Motor neuron (in vitro differentiated cells): ENCODE measurements at places on chromosomes 3 and 15. TPM values are rescaled to one million over a fixed set of nuclear protein-coding genes. Genes with fewer than 3 reads are reported as not detected.

GRCh38 chr3:66428733-66429132, 72.1 kb downstream of the LRIG1 start:
- ATAC-seq = peak; percentile 98

DNA sequence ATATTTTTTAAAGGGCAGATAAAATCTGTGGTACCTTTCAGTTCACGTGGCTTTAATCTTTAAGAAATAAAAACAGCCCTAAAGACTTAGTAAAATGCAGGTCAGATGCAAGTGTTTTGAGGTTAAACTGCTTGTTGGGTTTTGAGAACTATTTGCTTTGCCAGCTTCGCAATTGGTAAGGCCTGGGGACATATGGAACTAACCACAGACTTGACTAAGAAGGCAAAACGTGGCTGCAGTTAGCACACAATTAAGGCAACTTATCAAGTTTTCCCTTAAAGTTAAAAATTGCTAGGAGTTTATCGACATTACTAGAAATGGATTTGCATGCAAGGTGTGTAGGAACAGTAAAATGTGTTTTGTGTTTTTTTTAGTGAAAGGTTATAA, 206.9 kb downstream of the ZNF385D start:
- no peak for ATAC-seq

DNA sequence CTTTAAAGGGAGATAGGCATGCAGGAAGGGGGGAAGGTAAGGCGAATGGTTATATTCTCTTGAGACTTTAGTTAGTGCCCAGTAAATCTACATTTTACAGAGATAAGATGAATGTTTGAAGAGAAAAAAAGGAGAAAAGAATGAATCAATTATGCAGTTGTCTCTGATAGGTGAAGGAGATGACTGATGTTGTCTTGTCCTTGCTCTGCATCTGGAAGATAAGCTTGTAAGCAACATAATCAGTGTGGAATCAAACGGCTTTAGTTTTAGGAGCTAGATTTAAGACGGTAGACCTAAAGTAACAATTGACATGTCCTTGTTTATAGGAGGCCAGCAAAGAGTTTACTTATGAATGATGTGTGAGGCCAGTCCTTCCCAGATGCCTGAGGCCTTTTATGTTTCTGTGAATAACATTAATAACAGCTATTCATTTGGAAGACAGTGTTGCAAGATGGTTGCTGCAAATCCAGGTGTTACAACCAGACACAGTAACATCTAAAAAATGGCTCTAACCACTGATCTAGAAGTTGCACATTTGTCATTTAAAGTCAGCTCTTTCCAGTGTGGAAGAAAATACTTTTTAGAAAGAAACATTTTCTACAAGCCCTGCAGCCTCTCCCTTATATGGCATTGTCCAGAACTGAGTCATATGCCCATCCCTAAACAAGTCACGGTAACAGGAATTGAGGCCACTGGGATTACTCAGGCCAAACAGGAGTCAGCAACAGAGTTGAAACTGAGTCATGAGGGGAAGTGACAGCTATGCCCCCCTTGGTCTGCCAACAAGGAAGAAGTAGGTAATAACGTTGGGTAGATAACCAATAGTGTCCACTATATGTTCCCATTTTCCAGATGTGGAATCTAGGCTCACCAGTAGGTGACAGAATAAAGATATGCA, 77.5 kb upstream of the FBN1 start:
- ATAC-seq = peak; percentile 90

- ATAC-seq = no peak
Observed at GRCh38 chr3:160685144-160685766, 8.3 kb downstream of the ARL14 start.

- peak; percentile 64 for ATAC-seq
Observed at GRCh38 chr3:191329654-191330529, at the start of gene UTS2B. TSS of gene UTS2B (minus strand) at chr3:191330526. CDS start at chr3:191282189, 48,337 bp downstream.

DNA sequence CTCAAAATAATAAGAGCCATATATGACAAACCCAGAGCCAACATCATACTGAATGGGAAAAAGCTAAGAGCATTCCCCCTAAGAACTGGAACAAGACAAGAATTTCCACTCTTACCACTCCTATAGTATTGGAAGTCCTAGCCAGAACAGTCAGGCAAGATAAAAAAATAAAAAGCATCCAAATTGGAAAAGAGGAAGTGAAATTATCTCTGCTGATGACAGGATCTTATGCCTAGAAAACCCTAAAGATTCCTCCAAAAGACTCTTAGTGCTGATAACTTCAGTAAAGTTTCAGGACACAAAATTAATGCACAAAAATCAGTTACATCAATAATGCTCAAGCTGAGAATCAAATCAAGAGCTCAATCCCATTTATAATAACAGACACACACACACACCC, 45.9 kb upstream of the SLC2A2 start:
- no peak for ATAC-seq

- no peak for ATAC-seq
Observed at GRCh38 chr3:101896083-101896757, 46.9 kb downstream of the NFKBIZ start.

- peak; percentile 81 for ATAC-seq
Observed at GRCh38 chr15:78077053-78077870, at the start of gene TBC1D2B. TSS of gene TBC1D2B (minus strand) at chr15:78077711. CDS start at chr15:78077652, 59 bp downstream.

DNA sequence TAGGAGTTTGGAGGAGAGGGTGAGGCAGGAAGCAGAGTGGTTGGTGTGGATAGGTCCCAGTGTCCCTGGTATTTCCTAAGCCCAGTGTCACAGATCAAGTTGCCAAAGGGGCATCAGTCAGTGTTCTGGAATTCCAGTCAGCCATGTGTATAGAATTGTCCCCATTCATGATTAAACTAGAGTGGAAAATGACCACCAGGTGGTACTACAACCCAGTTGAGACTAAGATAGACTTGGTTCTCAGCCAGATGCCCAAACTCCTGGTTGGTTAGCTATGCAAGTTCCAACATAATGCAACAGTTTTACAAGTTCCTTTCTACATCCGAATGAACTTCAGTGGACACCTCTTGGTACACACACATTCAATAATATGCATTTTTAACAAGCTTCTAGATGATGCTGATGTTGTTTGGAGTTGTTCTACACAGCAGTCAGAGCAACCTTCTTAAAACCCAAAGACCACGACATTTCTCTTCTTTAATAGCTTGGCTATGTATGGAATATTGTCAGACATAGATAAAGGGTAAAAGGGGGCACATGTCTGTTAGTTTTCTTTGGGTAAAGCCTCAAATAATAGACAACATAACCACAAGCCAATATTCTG, 8.4 kb upstream of the ATR start:
- no peak for ATAC-seq

GRCh38 chr3:8416965-8417364, 84.7 kb upstream of the LMCD1 start:
- ATAC-seq = no peak

DNA sequence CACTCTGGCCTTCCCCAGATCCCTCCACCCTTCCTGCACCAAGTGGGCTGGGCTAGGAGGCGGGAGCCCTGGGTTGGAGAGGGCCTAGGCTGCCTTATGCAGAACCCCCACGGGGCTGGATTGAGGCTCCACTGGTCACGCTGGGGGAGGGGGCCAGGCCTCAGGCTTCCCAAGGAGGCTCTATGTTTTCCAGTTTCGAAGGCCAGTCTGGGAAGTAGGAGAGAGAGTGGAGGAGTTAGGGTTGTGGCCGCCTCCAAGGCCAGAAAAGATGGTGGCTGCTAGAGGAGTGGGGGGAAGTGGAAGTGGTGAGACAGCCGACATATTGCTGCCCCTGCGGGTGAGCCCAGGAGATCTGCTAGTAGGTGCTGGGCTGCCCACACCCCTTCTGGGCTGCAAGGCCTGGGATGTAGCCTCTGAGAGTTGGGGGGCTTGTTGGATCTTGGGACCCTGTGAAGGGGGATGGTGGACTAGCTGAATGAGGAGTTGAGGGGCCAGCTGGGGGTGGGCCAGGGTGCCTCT, 1.2 kb downstream of the GNAI2 start:
- ATAC-seq = no peak

DNA sequence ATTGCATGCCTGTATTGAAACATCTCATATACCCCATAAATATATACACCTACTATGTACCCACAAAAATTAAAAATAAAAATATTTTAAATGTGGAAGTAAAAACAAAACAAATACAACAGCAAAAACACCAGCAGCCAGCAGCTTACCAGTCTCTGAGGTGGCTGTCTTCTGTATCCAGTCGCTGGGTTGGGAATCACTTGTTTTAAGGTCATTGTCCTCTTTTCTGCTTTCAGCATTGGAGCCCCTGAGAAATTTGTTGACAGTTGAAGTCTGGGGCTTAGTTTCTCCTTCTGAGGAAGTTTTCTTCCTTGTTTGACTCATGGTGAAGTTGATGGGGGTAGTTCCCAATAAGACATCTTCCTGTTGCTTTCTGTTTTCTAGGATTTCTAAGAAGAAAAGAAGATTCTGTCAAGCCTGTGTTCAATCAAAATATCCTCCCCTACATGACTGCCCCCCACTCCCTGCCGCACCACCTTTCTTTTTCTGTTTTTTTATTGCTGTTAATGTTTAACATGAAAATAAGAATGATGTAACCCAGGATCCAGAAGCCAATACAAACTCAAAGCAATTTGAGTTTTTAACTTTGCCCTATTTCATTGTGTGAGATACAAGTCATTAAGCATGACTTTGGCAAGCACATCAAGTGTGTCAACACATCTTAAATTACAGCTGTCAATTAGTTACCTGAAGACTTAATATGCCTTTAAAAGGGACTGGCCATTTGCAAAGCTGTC, at the start of gene LRRC31:
Gene LRRC31 (minus strand): TSS at position 452 of the 737 bp plus-strand sequence. CDS start 128 bp downstream, at position 324.
- no peak for ATAC-seq

- no peak for ATAC-seq
Observed at GRCh38 chr3:49699281-49699979, 10.1 kb downstream of the RNF123 start.

GRCh38 chr15:101042320-101042719, 123.2 kb downstream of the LRRK1 start:
- ATAC-seq = no peak

DNA sequence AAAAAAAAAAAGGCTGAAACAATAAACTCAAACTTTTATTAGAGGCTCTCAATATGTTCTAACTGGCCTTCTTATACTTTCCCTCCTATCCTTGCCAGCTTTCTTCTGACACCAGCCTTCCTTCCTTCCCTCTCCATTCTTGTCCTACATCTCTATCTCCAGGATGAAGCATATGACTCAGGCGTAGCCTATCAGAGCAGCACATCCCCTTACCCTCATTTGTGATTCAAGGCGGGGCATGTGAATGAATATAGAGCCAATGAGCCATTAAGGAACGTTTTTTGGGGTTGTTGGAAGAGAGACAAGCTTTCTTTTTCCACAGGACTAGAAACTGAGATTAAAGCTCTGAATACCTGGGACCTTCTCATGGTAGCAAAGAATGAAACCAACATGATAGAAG, 25.1 kb upstream of the KCNMB3 start:
- ATAC-seq = no peak

DNA sequence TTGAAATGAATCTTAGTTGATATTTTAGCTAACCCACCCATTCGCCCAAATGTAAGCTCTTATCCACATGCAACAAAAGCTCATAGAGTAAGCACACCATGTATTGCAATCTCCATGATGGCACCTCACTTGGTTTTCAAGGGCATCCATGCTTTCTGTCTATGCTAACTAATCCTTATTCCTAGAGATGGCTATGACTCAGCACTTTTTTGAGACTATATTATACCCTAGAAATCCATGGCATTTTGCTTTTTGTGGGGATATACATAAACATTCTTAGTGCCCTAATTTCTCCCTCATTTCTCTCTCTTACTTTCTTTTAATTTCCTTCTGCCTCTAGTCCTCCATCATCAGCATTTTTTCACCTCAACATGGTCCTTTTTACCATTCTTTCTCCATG, 168.5 kb upstream of the STT3B start:
- no peak for ATAC-seq

DNA sequence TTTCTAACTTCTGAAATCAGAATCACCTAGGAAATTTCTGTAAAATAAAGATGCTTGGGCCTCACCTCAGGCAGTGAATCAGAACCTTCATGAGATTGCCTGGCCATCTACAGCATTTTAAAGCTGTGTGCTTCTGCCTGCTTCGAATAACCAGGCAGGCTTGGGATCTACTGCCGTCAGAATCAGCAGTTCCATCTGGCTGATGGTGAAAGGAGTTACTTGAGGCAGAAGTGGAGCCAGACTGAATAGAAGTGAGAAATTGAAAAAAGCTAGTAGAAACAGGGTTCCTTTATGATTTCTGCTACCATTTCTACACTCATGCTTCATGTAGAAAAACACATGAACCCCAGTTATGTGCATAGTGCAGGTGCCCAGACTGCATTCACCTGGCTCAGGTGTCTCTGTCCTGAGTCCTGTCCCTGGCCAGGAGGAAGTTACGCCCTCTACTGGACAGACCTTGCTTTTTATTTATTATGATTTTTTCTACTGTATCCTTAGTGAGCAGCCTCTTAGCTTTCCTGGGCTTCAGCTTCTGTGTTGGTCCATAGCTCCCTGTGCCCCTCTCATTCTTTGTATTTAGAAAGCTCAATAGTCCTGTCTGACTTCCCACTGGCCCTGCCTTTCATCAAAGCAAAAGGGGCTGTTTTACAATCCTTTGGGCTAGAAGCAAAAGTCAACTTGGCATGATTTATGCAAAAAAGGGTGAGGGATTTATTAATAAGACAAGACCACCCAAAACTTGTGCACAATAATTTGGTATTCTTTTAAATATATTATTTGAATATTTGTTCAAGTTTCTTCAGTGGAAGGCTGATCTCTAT, 200.8 kb upstream of the GOLGA6L4 start:
- no peak for ATAC-seq

DNA sequence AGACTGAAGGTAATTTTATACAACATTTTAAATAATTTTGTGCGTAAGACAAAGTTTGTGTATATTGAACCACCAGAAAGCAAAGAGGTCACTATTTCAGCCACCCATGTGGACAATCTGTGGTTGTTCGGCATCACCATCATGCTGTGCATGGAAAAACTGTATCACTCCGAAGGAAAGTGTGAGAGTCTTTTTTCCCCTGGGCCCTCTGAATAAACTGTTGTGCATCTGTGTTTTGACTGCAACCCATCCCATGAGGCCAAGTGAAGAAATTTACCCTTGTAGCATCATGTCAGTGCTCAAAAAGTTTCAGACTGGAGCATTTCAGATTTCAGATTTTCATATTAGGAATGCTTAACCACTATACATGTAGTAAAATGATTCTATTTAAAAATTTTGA, 85.3 kb downstream of the IMPG2 start:
- ATAC-seq = no peak

GRCh38 chr3:188315553-188315952, 161.6 kb downstream of the LPP start:
- ATAC-seq = no peak

- ATAC-seq = peak; percentile 26
Observed at GRCh38 chr15:95948411-95948810, 382.1 kb upstream of the NR2F2 start.

The SLC35G2 gene
- 4.7 and 5.2 TPM in 2 replicates for total RNA-seq

The PIERCE2 gene
- 7.7 and 8.0 TPM in 2 replicates for total RNA-seq

The PPM1L gene
- total RNA-seq = 21.8 and 24.3 TPM in 2 replicates

The SYNPR gene
- 2.0 and 2.3 TPM in 2 replicates for total RNA-seq

The TATDN2 gene
- total RNA-seq = 25.0 and 25.2 TPM in 2 replicates

The ACKR2 gene
- total RNA-seq = 0.45 and 1.4 TPM in 2 replicates

The SPINK8 gene
- total RNA-seq = not detected in 2 replicates

The STRIT1 gene
- total RNA-seq = 0.22 and 0.81 TPM in 2 replicates

The NCBP2 gene
- 112 TPM in 2 replicates for total RNA-seq
